ENCODE measurements at places on chromosomes 7 and 10.

DNA sequence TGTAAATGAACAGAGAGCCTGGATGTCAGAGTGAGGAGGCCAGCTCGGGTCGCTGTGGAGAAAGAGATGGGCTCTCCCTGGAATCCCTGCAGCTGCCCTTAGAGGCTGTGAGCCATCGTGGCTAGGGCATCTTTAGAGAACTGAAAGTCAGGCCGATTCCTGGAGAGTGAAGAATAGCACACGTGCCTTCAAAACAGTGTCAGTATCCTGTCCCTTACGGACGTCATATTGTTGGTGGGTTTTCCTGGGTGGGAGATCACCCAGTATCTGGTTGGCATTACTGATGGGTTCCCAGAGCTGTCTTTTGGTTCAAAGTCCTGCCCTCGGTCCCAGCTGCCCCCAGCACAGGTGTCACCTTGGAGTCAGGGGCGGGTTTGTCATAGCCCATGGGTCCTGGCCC is 25.3 kb downstream of the IKZF1 start:
- no peak for DNase-seq

DNA sequence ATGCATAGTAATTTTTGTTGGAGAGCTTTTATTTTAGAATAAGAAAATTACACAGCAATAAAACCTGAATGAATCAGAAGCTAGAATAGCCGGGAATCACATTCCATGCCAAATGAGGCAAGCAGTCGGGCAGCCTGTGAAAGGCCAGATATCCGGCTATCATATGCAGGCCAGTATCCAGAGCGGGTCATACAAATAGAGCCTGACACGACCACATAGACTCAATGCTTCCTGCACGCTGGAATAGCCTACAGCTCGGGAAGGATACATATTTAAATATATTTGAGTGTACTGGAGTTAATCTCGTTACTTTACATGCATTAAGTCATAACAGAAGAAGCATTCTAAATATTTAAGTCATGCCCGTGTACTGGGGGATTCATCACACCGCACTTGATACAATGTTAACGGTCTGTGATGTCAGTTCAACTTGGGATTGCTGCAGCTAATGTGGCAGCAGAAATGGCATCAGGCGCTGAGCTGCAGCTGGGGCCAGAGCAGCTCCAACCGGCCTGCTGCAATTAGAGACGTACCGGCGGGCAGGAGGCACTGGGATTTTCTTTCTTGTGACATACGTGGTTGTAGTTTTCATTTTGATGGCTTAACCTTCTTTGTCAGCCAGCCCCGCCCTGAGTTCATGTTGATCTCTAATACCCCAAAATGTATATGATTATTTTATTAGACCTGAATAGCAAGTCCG is 112.0 kb downstream of the EBF3 start:
- no peak for DNase-seq

DNA sequence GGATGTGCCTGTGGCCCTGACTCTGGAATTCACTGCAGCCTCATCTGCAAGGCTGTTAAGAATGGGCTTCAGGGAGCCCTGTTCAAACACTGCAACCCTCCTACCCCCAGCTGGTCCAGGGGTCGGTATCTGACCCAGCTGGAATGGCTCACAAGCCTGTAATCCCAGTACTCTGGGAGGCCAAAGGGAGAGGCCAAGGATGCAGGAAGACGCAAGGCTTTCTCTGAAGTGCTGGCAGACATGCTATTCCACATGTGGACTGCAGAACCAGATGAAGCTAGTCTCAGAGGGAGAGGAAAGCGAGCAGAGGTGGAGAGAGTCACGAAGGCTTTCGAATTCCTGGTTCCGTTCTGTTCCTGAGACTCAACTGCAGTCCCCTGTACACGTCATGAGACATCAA is 45.0 kb downstream of the ESYT2 start:
- no peak for DNase-seq

- DNase-seq = no peak
Measured at GRCh38 chr7:143279186-143280098, 5.3 kb upstream of the TMEM139 start.

DNA sequence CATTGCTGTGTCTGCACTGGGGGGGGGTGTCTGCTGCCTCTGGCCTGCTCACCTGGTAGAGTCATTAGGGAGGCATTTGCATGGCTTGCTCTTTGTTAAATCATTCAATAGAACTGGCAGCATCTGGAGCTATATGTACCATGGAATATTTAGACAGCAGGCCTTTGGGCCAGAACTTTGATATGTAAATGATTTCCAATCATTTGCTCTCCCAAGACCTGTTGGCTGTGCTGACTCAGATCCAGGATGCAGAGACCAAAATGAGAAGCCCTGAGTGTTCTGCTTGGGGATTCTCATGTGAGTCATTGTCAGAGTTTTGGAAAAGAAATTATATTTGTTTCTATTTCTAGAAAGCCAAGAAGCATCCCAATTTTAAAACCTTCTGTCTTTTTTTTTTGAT is 257.6 kb upstream of the IGFBP3 start:
- DNase-seq = no peak

- peak; percentile 18 for DNase-seq
Measured at GRCh38 chr10:112140110-112140970, 43.2 kb downstream of the GPAM start.
